ENCODE measurements at places on chromosomes 1 and 21.

GRCh38 chr1:167252986-167253385, 32.3 kb downstream of the POU2F1 start:
- DNase-seq: no peak

GRCh38 chr1:41608211-41608610, 123.7 kb upstream of the EDN2 start:
- peak; percentile 33 for DNase-seq

GRCh38 chr1:226063977-226064815, 1.7 kb downstream of the H3-3A start:
- no peak for DNase-seq

GRCh38 chr1:205563927-205564441, 59.5 kb downstream of the CDK18 start:
- peak; percentile 34 for DNase-seq

DNA sequence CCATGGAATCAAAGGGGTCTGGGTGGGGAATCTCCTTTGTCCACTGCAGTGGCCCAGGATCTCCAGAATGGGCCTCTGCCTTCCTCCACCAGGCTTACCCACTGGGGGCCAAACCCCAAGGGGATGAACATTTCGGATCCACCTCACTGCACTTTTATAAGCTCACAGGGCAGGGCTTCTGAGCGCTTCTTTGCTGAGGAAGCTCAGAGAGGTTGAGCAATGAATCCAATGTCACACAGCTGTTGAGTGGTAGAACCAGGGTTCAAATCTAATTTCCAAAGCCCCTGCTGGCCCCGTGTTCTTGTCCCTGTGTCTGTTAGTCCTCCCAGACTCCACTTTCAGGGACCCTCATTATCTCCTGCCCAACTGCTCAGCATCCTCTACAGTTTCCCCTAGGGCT, 250.8 kb downstream of the GRIK3 start:
- DNase-seq: no peak

DNA sequence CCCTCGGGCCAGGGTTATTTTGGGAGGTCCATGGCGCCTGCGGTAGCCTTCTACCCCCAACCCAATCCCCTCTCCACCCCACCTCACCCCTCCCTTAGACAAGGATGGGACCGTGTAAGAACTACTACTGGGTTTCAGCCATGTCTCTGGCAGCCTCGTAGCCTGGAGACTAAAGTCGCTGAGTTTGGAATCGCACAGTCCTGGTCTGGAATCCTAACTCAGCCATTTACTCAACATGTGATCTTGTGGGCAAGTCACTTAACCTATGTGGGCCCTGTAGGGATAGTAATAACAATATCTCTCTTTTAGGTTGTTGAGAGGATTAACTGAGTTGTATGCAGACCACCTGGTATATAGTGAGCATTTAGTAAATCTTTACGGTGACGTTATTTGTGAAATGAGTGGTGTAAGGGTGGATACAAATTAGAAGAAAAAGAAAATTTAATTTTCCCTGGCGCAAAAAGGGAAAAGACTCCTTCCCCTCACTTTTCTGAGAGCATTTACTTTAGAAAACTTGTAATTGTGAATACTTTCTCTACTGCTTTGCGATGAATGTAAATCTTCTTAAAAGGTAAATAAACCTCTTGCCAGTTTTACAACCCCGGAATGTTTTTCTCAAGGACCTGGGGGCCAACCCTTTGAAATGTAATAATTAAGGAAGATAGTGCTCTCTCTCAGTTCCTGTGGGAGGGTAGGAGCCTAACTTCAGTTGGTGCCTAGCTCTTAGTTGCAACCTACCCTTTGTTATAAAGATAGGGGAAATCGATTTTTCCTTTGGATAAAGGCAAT, 615 bp upstream of the MRPS15 start:
- no peak for DNase-seq

- DNase-seq: no peak
Measured at GRCh38 chr1:179026813-179027669, 1.3 kb downstream of the FAM20B start.

- no peak for DNase-seq
Measured at GRCh38 chr21:42939582-42940413, 14.4 kb upstream of the ERVH48-1 start.

GRCh38 chr1:161390559-161390858, 22.8 kb upstream of the CFAP126 start:
- DNase-seq: no peak

GRCh38 chr1:204659056-204659455, 26.5 kb downstream of the LRRN2 start:
- no peak for DNase-seq

DNA sequence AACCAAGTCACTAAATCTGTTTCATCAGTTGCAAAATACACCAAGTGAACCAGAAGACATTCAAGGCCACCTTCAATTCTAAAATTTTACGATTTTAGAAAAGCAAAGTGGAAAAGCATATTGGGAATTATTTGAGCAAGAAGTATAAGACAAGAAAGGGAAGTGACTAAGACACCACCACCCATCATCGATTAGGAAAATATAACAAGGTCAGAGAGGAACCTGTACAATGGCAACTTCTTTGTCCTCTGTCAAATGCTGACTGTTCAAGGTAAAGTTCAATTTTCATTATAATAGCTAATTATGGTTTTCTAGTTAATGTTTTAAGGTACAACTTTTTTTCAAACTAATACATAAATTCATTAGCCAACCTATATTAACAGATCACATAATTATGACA, 10.8 kb downstream of the FRRS1 start:
- no peak for DNase-seq

DNA sequence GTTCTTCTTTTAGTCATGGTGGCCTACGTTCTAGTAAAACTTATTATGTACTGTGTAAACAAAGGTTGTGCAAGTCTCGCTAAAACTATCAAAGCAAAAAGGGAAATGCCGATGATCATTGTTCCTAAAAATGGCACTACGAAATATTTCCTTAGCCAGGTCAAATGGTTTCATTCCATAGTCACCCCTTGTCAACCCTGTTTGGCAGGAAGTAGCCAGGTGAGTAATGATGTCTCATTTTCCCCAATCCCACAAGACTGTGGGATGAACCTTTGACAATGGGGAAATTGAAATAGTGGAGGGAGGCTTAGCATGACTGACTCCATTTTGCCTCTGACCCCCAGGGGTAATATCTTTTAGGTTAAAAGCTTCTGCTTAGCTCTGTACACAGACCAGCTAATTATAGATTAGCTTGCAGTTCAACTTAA, 5.6 kb upstream of the REN start:
- no peak for DNase-seq

DNA sequence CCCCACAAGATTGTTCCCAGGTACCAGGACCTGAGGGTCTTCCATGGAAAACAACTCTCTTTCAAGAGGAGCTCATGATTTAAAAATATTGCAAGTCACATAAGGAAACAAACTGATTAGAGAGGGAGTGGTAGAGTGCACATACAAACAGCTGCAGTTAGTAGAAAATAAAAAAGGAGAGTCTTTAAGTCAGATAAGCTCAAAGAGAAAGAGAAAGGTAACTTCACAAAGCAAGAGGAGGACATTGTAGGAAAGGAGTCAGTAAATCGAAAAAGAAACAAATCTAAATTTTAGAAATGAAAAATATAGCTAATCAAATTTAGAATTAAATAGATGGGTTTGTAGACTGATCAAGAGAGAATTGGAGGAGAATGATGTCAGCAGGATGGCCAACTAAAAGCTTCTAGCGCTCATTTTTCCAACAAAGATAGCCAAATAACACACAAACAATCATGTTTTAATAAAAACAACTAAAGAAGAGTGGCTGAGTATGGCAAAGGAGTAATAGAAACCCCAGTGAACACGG, 86.1 kb upstream of the CD53 start:
- no peak for DNase-seq

DNA sequence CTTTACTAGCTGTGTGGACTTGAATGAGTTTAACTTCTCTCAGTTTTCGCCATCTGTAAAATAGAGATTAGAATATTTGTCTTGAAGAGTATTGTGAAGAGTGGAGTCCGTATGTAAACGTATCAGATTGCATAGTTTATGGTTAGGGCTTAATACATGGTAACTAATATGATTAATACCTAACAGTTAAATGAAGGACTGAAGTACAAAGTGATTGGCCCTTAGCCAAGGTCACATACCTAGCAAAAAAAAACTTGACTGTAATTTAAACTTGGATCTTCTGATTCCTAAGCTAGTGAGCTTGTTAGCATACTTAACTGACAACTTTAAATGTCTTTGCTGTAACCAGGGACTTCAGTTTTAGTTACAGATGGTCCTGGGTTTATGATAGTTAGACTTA, 1.9 kb downstream of the GIPC2 start:
- DNase-seq: no peak
